ENCODE measurements at places on chromosomes 3 and 15. TPM values are rescaled to one million over a fixed set of nuclear protein-coding genes. Genes with fewer than 3 reads are reported as not detected.

DNA sequence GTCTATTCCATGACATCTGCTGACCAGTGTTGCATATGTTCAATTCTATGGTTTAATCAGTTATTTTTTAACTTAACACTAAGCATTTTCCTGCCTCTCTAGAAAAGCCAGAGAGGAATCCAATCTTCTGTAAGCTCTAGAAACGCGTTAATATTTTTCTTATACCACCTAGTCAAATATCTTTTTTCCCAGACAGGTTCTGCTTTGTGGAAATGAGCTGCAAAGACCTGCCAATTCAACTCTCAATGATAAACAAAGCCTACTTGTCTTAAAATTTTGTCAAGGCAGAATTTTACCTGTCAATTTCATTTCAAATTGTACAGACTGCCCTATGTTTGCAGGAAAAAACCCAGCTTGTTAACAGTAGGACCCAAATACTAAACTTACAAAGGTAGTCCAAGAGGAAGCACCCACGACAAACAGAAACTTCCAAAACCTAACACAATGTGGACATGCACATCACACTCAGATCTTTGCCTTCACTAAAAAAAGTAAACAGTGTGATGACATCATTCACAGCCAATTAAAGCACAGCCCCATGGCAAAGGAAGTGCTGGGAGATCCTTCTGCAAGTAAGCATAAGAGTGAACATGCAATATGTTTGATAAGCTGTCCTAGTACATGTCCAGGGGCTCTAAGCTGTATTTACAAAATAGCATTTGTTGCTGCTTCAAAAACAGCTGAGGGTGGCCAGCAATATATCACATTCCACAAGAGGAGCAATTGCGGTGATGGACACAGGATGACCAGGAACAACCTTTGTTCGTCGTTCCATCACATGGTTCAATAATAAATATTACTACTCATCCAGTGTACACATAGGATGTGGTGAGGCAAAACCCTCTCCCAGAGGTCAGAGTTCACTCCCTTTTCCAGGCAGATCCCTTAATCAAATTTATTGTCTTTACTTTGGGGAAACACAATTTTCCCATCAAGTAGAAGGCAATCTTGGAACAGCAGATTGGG, 139.4 kb upstream of the TSC22D2 start:
- no peak for DNase-seq
- no peaks in the 10 kb centered on the region for H3K27me3 ChIP-seq
- H3K36me3 ChIP-seq, result no peaks in the 10 kb centered on the region
- no peak overlapping the region for H3K27ac ChIP-seq
- peaks cover 12% of the 10 kb centered on the region for H3K4me1 ChIP-seq

- H3K4me3 ChIP-seq, result peak overlapping the region; percentile 37
- H3K27me3 ChIP-seq, result no peaks in the 10 kb centered on the region
- H3K4me1 ChIP-seq, result peaks cover 63% of the 10 kb centered on the region
- DNase-seq, result no peak
- H3K27ac ChIP-seq, result no peak overlapping the region
Observed at GRCh38 chr3:16533928-16534574, 20.6 kb upstream of the RFTN1 start.

DNA sequence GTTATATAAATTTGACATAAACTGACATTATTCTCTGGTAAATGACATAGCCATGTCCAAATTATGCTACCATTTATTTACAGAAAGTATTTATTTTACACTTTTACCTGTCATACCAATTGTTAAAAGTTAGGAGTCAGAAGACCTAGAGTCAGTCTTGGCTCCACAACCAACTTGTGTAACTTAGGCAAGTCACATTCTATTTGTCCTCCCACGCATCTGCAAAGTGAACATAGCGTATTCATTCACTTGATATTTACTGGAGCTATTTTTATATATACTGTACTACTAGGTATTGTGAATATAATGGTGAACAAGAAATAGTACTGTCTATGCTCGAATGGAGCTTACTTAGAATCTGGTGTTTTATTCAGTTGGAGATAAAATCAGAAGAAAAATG, 78.7 kb downstream of the ZNF280D start:
- no peak overlapping the region for H3K27ac ChIP-seq
- DNase-seq, result no peak
- no peak overlapping the region for H3K4me3 ChIP-seq
- no peaks in the 10 kb centered on the region for H3K27me3 ChIP-seq
- H3K36me3 ChIP-seq, result peaks cover 15% of the 10 kb centered on the region
- no peaks in the 10 kb centered on the region for H3K4me1 ChIP-seq

- H3K36me3 ChIP-seq, result no peaks in the 10 kb centered on the region
- peaks cover 13% of the 10 kb centered on the region for H3K4me1 ChIP-seq
- no peaks in the 10 kb centered on the region for H3K27me3 ChIP-seq
- DNase-seq, result peak; percentile 56
- no peak overlapping the region for H3K4me3 ChIP-seq
- no peak overlapping the region for H3K27ac ChIP-seq
Observed at GRCh38 chr3:9168241-9168741, 81.2 kb downstream of the SRGAP3 start.

DNA sequence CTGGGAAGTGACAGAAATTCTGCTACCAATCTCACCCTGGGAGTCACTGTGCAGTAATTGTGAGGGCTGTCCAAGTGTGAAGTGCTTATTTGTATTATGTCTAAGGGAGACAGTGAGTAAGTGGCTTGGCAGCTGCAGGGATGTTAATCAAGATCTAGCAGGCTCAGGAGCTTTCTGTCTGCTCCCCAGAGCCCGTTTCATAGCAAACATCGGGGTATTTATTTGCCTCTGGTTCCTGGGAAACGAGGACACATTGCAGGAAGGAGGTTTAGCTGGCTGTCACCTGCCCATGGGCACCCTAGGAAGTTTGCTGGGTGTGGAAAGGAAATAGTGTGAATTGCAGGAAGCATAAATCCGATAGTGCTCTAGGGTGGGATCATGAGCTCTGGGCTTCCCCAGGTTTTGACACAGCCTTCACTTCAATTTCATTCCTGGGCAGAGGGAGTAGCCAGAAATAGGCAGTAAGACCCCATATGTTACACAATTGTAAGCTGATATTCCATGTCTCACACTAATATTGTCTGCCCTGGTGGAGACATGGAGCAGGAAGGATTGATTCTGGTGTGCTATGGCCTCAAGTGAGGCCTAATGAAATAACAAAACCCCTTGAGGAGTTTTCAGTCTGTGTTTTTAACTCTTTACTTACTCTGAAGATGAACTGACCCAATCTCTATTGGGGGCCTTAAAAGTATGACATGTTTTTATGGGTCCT, 74.1 kb upstream of the MITF start:
- no peaks in the 10 kb centered on the region for H3K27me3 ChIP-seq
- no peak for DNase-seq
- H3K27ac ChIP-seq, result no peak overlapping the region
- no peaks in the 10 kb centered on the region for H3K36me3 ChIP-seq

- no peak overlapping the region for H3K4me3 ChIP-seq
- no peak overlapping the region for H3K27ac ChIP-seq
- H3K36me3 ChIP-seq, result peaks cover 45% of the 10 kb centered on the region
Observed at GRCh38 chr3:127688416-127689265, 15.9 kb downstream of the ABTB1 start.

- H3K4me1 ChIP-seq, result no peaks in the 10 kb centered on the region
- H3K27me3 ChIP-seq, result no peaks in the 10 kb centered on the region
- DNase-seq, result no peak
- no peak overlapping the region for H3K27ac ChIP-seq
- no peak overlapping the region for H3K4me3 ChIP-seq
Observed at GRCh38 chr3:159971311-159971710, 17.3 kb upstream of the IL12A start.

DNA sequence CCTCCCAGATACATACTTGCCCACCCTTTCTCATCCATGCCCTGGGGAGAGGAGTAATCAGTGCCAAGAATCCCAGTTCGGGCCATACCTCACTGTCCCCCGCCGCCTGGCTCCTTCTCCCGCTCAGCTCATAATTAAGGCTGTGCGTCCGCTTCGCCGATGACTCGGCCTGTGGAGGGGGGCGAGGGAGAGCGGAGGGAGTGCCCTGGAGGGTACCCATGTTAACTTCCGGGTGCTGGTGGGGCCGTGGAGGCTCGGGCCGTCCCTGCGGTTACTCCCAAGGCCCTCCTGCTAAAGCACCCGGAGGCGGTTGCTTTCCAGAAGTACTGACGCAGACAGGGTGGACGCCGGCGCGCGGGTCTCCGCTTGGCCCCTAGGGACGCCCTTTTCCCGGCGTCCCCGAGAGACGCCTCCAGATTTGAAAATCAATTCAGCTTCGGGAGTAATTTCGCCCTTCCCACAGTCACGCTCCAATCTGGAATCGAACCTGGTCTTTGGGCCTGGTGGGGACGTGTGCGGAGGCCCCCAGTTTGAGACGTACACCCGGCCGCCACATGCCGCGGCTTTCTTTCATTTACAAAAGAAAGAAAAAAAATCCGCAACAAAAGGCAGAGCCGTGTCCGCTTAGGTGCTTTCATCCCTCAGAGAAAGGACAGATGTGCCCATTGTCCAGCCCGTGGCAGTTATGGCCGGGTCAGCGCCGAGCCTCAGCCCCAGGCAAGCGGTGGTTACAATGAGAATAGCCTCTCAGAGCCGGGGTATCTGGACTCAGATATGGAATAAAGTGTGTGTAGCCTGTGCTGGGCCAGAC, 1.0 kb upstream of the ONECUT1 start:
- H3K36me3 ChIP-seq, result no peaks in the 10 kb centered on the region
- no peaks in the 10 kb centered on the region for H3K27me3 ChIP-seq
- H3K27ac ChIP-seq, result no peak overlapping the region
- DNase-seq, result no peak
- peak overlapping the region; percentile 75 for H3K4me3 ChIP-seq

DNA sequence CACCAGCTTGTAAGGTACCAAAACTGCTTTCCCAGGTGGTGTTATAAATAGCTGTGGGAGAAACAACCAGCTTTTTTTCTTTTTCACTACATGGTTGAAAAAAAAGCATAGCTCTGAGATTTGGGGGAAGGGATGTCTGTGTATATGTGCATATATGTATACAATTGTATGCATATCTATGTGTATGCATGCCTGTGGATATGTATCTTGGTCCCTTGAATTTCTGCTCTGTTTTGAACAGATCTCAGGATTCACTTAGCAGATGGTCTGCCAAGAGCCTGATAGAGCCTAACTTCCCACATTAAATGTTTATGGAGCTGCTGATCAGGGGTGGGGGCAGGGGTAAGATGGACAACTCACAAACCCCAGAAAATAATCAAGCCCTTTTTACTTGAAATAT, 39.0 kb upstream of the CPNE4 start:
- DNase-seq, result no peak
- no peaks in the 10 kb centered on the region for H3K27me3 ChIP-seq
- no peaks in the 10 kb centered on the region for H3K36me3 ChIP-seq
- no peak overlapping the region for H3K4me3 ChIP-seq

DNA sequence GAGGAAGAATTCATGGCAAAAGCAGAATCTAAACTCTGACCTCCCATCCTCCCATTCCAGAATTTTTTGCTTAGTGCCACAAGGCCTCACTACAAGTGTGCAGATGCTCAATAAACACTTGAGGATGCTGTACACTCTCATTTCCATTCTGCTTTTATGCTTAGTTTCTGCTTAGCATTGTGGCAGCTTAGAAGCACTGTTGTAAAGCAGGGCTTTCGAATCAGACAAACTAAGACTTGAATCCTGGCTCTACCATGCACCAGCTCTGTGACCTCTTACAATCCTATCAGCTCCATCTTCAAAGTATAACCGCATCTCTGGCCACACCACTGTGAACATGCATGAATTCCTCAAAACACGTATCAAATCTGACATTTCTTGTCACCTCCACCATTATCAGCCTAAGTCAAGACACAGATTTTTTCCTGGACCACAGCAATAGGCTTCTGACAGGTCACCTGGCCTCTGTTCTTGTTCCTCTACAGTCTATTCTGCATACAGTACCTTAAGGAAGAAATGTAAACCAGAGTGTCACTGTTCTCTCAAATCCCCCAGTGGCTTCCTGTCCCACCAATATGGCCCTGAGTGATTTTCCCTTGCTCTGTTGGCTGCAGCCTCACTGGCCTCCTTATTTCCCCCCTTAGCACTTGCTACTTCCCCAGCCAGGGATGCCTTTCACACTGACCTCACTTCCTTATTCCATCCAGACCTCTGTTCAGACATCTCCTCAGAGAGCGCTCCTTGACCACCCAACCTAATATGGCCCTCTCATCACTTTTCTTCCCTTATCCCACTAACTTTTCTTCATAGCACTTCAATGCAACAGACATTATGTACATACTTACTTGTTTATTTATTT, 8.1 kb upstream of the PHC3 start:
- H3K4me1 ChIP-seq, result peaks cover 4% of the 10 kb centered on the region
- H3K36me3 ChIP-seq, result no peaks in the 10 kb centered on the region
- no peak for DNase-seq
- H3K27me3 ChIP-seq, result no peaks in the 10 kb centered on the region
- H3K27ac ChIP-seq, result no peak overlapping the region
- H3K4me3 ChIP-seq, result no peak overlapping the region

GRCh38 chr15:63225381-63225780, 36.0 kb downstream of the RAB8B start:
- H3K27ac ChIP-seq, result no peak overlapping the region
- no peak overlapping the region for H3K4me3 ChIP-seq
- H3K27me3 ChIP-seq, result no peaks in the 10 kb centered on the region
- DNase-seq, result no peak

DNA sequence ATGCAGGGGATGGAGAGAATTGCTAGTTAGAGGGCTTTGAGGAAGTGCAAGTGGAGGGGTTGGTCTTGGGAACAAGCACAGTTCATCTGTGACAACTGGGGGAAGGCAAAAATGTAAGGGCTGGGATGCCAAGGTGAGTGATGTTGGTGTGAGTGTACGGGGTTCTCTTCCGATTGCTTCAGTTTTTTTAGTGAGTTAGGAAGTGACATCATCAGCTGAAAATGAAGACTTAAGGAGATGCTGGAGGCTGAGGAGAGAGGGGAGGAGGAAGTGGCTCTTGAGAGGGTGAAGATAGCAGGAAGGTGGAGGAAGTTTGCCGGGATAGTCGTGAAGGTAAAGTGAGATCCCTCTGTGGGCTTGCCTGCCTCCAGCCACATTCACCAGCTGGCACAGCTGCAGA, 12.7 kb downstream of the TICRR start:
- H3K4me3 ChIP-seq, result no peak overlapping the region
- no peak for DNase-seq
- H3K36me3 ChIP-seq, result peaks cover 43% of the 10 kb centered on the region
- H3K4me1 ChIP-seq, result no peaks in the 10 kb centered on the region

GRCh38 chr3:161409069-161409468, 37.8 kb upstream of the SPTSSB start:
- H3K4me3 ChIP-seq, result no peak overlapping the region
- DNase-seq, result peak; percentile 80
- no peaks in the 10 kb centered on the region for H3K36me3 ChIP-seq
- H3K4me1 ChIP-seq, result no peaks in the 10 kb centered on the region
- no peak overlapping the region for H3K27ac ChIP-seq

DNA sequence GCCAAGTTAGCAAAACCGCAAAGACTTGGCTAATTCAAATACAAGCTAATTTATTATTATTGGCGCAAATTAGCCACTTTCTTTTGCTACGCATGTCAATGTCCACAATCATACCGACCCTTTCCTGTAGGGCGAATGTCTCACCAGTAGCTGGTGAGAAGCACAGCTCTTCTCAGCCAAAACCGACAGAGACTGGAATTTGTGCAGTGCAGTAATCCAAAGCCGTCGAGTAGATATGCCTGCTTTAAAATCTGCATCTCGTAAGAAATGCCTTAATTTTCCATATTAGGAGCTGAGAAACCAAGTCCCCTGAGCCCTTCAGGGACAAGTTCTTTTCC, 614 bp upstream of the MINDY2 start:
- H3K27ac ChIP-seq, result peak overlapping the region; percentile 56
- DNase-seq, result peak; percentile 68
- H3K4me3 ChIP-seq, result peak overlapping the region; percentile 91

Gene B2M
- total RNA-seq, result 2,186 TPM

Gene BUB1B
- 58.2 TPM for total RNA-seq

Gene SCN11A
- 0.07 TPM for total RNA-seq

Gene OSTN
- not detected for total RNA-seq

Gene ST3GAL6
- total RNA-seq, result not detected

Gene CFAP100
- total RNA-seq, result not detected

Gene DCUN1D1
- 70.1 TPM for total RNA-seq

Gene VEPH1
- total RNA-seq, result not detected

Measured in Karpas-422 (cell line).